Activated CD8-positive, alpha-beta memory T cell treated with anti-CD3 and anti-CD28 coated beads for 24 hours (primary cell): ENCODE measurements at places on chromosomes 3 and 15.

GRCh38 chr3:30227571-30228301 is 378.7 kb upstream of the TGFBR2 start:
- no peak for DNase-seq

- peak; percentile 75 for DNase-seq
Observed at GRCh38 chr3:53044711-53045517, 959 bp downstream of the SFMBT1 start.

DNA sequence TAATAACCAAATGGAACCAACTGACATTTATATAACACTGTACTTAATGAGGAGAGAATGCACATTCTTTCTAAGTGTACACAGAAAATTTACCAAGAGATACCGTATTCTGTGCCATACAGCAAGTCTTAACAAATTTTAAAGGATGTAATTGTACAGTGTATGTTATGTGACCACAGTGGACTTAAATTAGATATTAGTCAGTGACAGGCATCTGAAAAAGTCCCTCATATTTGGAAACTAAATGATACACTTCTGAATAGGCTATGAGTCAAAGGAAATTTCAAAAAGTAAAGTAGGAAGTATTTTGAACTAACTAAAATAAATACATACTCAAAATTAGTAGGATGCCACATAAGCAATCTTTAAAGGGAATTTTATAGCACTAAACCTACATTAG is 59.6 kb upstream of the P3H2 start:
- DNase-seq, result no peak

- DNase-seq, result no peak
Observed at GRCh38 chr3:102233881-102234280, 200.9 kb upstream of the ZPLD1 start.

- no peak for DNase-seq
Observed at GRCh38 chr3:135929670-135930069, 35.9 kb upstream of the PPP2R3A start.

DNA sequence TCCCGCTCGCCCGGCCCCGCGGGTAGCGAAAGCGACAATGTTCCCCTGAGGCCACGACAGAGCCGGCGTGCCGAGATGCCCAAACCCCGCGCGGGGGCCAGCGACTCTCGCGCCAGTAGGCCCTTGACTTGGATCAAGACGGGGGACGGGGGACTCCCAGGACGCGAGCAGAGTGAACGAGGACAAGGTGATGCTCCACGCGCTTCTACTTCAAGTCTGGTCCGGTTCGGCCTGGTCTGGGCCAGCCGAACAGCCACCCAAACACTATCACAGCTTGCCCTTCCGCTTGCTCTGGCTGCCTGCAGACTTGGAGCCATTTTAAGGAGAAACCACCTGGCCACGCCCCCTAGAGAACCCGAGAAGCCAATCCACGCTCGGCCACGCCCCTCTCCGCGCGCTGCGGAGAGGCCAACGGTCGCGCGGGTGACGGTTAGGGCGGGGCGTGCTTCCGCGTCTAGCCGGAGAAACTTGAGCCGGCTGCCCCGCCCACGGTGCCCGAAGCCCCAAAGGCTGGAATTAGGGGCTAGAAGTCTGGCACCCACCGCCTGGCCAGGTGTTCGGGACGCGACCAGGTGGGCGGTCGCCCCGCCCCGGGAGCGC is 608 bp upstream of the NDUFAF3 start:
- DNase-seq, result peak; percentile 99

- DNase-seq, result no peak
Observed at GRCh38 chr3:133896002-133896761, 500 bp upstream of the RAB6B start.

- DNase-seq, result no peak
Observed at GRCh38 chr15:101062063-101062462, 142.9 kb downstream of the LRRK1 start.

GRCh38 chr3:126109880-126110235 is 25.9 kb upstream of the SLC41A3 start:
- peak; percentile 30 for DNase-seq

- DNase-seq, result no peak
Observed at GRCh38 chr3:103977417-103977816, 1389.3 kb upstream of the ALCAM start.

GRCh38 chr3:107372506-107372905 is 4.7 kb upstream of the CCDC54 start:
- DNase-seq, result no peak

DNA sequence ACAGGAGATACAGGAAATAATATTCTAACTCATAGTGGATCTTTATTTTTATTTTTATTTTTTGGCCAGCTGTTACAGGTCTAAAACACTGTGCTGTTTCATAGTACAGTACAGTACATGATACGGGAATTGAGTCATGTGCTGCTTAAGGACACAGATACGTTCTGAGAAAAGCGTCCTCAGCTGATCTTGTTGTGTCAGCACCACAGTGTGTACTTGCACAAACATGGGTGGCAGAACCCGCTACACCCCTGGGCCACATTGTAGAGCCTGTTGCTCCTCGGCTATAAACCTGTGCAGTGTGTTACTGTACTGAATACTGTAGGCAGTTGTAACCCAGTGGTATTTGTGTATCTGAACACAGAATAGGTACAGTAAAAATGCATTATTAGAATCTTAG is 183.4 kb downstream of the OR4M2 start:
- peak; percentile 58 for DNase-seq

DNA sequence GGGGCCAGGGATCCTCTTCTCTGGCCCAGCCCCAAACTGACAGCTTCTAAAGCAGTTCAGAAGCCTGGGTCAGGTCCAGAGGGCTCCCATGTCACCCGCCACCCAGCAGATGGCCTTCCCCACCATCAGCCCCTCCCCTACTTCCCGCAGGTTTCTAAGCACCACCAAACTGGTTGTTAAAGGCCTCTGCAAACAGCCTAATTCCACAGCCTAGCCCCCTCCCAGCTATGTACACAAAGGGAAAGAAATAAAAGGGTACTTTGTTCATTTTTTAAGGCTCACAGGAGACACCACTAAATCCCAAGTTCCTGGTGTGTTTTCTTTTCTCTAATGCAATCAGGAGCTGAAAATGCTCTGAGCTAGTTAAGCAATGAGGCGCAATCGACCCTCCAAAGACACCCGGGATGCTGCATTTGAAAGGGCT is 30.6 kb downstream of the PLCH1 start:
- DNase-seq, result no peak

- DNase-seq, result no peak
Observed at GRCh38 chr3:61173676-61174075, 77.6 kb downstream of the FHIT start.

- peak; percentile 47 for DNase-seq
Observed at GRCh38 chr3:10550705-10551104, 45.3 kb upstream of the ATP2B2 start.

DNA sequence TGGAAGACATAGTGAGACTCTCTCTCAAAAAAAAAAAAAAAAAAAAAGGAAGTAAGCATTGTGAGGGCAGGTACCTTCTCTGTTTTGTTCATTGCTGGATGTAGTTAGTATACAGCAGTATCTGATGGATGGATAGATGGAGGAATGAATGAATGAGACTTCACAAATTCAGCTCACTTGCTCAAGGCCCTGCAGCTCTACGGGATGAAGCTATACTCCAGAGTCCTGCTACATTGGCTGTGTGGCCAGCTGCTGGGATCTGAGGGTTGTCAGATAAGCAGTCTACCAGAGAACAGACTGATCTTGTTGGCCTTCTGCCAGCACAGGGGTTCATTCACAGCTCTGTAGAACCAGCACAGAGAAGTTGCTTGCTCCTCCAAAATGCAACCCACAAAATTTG is 35.0 kb downstream of the MLH1 start:
- DNase-seq, result no peak

DNA sequence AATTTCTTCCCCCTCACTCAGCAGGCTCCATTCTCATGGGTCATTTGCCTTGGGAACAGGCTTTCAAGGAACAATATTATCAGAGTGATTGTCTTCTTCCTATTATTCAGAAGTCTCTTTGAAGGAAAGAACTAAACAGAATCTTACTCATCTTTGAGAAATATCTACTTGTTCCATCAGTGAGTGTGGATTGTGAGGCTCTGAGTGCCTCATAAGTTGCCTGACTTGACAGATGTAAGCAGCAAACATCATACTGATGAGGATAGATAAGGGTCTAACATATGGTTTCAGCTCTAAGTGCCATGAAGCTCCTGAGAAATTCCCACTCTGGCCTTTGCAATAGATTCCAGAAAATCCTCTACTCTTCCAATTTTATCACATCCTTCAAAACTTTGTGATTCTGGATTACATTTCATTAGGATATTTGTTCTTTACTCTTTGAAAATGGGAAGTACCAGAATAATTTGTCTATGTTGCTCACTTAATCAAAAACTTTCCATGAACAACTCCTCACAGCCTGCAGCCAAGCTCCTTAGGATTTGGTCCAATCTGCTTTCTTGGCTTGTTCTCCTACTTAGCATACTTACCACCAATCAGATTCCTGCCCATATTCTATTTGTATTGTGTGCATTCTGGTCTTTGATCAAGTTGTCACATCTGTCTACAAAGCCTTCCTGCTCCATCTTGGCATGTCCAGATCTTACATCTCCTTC is 120.1 kb downstream of the RPL22L1 start:
- DNase-seq, result no peak

- DNase-seq, result peak; percentile 81
Observed at GRCh38 chr3:161371441-161372320, at the start of gene SPTSSB. TSS of gene SPTSSB (minus strand) at chr3:161371517. CDS start at chr3:161346323, 25,194 bp downstream.

GRCh38 chr3:23390446-23390845 is 187.3 kb downstream of the UBE2E2 start:
- no peak for DNase-seq

DNA sequence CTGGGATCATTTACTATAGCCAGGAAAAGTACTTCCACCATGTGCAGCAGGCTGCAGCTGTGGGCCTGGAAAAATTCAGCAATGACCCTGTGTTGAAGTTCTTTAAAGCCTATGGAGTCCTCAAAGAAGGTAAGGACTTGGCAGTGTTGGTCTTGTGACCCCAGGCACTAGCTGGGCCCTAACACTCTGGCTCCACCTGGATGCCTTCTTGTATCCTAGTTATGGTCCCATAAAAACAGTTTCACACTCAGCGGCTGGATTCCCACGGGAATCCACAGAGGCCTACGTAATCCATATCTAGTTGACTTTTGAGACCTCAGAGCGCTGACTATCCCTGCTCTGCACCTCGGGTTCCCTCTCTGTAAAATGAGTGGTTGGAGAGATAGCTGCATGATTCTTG is 1.6 kb downstream of the TTC21A start:
- no peak for DNase-seq

GRCh38 chr3:194089357-194090177 is 46.4 kb upstream of the HES1 start:
- DNase-seq, result no peak

GRCh38 chr3:196320137-196320536 is 2.1 kb upstream of the DYNLT2B start:
- DNase-seq, result no peak

DNA sequence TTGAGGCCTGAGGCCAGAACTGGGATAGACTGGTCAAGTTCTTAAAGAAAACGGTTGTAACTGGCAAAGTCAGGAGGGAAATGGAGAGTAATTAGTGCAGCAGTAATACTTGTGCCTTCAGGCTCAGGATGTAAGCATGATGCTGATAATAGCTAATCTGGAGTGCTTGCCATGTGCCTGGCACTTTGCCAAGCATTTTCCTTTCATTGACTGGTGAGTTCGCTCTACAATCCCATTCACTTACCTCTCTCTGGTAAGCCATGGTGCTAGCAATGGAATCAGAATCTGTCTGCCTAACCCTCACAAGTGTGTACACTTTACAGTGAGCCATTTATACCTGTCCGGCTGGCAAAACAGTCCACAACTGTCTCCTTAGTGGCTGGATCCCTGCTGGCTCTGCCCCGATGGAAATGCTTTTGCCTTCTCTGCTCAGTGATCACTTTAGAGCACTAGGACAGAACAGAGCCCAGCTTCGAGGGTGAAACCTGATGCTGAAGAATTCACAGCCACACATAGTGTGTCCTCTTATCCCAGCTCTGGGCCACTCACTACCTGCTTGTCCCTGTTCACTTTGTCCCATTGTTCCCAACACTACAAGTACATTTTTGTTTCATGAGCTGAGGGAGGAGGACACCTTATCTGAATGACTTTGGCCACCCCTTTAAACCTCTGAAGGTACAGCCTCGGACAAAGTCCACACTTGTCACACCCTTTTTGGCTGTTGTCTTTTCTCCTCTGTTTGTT is 10.3 kb downstream of the CHP1 start:
- DNase-seq, result no peak

- DNase-seq, result no peak
Observed at GRCh38 chr3:124202754-124203153, 210.8 kb upstream of the ROPN1 start.

DNA sequence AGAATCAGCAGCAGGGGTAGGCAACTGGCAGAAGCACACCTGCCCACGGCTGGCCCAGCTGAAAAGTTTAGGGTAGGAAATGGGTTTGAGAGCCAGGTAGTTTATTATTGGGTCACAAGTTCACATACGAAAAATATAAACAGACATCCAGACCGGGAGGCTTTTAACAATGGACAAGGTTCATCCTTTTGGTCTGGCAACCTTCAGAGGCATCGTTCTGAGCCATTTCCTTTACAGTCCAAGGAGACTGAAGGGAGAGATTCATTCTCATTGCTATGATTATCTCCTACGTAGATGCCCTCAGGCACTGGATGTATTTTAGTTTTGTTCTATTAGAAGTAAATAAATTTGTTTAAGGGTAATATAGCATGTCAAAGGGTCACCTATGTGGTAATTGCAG is 248.0 kb upstream of the THBS1 start:
- DNase-seq, result no peak

DNA sequence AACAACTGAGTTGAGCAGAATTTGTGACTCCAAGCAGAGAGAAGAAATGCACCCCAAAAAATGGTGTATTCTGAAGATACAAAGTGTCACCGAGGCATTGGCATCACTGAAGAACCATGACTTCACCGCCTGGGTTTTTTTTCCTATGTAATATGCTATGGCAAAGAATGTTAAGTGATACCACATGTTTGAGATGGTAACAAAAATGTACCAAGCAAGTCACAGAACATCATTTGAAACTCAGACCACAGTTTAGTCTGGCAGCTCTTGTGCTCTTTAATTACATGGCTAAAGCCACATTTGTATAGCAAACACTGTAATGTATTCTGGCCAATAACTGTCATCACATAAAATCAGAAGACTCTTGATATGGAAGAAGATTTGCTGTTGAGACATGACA is 323.5 kb downstream of the ULK4 start:
- no peak for DNase-seq

DNA sequence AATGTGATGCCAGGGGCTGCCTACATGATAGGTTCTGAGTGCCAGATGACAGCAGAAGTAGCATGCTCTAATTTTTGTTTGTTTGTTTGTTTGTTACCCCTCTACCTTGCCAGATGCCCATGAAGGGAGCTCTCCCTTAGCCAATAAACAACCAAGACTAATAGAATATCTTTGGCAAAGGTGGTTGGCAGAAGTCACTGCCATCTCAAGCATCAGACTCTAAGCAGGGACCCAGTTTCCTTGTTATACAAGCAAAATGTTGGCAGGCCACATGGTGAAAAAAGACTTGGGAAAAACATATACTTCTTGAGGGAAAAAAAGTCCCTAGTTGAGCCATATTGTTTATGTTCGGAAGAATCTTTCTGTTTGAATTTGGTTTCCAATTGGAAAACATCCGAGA is 609.0 kb upstream of the CFAP20DC start:
- no peak for DNase-seq
